IMR-90 (cell line): ENCODE measurements at places on chromosomes 6 and 20. TPM values are rescaled to one million over a fixed set of nuclear protein-coding genes. Genes with fewer than 3 reads are reported as not detected.

The CD24 gene
- 0.07 and 0.09 TPM in 2 replicates for polyA plus RNA-seq

DNA sequence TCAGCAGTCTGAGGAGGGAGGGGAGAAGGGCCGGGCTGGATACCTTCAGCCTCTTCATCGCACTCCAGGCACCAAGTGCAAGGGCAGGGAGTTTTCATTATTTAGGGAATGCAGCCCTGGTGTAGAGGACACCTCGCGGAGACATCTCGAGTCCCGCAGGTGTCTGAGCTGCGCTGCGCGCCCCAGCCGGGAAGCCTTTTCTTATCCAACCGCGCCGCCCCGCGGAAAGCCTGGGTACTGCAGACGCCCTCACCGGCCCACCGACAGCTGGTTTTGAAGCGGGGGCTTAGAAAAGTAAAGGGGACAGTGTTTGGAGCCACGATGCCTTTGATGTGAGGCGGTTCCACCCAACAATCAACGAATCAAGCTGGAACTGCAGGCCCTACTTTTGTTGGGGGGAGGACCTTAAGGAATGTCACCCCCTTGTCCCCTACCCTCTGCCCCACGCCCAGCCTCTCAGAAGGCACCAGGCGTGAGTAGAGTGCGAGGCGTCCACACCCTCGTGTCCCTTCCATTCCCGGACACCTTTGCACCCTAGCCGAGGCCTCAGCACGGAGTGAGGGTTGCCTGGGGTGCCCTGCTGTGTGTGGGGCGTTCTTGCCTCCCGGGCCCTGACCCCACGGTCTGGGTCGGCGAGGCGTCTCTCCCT, 8.6 kb downstream of the NKX2-2 start:
- peak; percentile 22 for DNase-seq

DNA sequence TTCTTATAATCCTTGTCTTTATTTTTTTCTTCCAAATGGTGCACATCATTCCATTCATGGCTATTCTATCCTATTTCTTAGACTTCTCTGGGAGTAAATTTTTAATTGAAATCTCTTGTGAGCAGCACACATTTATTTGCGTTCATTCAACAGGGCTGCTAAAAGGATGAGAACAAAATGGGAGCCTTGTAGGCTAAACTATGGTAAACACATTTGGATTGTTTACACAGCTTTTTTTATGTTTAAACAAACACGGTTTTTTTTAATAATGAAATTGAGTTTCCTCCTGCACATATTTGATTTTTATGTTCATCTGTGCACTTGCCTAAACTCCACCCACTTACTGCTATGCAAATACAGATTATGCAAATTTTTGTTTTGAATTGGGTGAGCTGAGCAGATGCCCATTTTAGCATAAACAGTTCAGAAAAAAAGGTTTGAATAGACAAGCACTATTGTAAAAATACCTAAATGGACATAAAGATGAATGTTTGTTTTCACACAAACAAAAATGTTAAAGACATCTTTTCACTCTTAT, 92.0 kb downstream of the OLIG3 start:
- DNase-seq, result no peak

The TMEM170B gene
- polyA plus RNA-seq, result 0.07 and 0.10 TPM in 2 replicates

- peak; percentile 81 for DNase-seq
Measured at GRCh38 chr6:43838276-43839036, 68.4 kb downstream of the VEGFA start.

- DNase-seq, result no peak
Measured at GRCh38 chr6:43897571-43898302, 127.7 kb downstream of the VEGFA start.

GRCh38 chr6:13461805-13462204, 25.6 kb downstream of the GFOD1 start:
- no peak for DNase-seq

The HSPA12B gene
- not detected in 2 replicates for polyA plus RNA-seq

The ADGRB3 gene
- polyA plus RNA-seq, result not detected in 2 replicates

GRCh38 chr6:10414756-10415616, at the start of gene TFAP2A:
Gene TFAP2A (minus strand): TSS chr6:10415074. CDS start chr6:10414991, 83 bp downstream.
- peak; percentile 56 for DNase-seq

GRCh38 chr6:31614075-31614619, 887 bp upstream of the AIF1 start:
- DNase-seq, result no peak

The HLA-DQA1 gene
- not detected in 2 replicates for polyA plus RNA-seq

DNA sequence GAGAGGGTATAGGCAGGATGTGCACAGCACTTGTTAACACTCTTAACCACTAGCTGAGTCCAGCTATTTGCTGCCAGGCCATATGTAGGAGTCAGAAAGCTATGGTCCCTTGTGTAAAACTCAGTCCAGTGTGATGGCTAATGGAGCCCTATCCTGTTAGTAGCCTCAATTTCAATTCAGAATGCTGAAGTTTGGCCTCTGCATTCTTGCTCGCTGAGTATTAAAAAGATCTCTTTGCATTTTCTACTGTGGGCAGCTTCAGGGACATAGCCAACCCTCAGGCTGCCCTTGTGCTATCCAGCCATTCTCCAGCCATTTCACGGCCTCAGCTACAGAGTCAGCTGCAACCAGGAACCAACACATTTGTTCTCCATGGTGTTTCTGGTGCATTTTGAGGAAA, 92.5 kb downstream of the SPTLC3 start:
- DNase-seq, result no peak

The NTSR1 gene
- 1.8 and 2.3 TPM in 2 replicates for polyA plus RNA-seq

- DNase-seq, result no peak
Measured at GRCh38 chr6:84551797-84552196, 212.6 kb downstream of the TBX18 start.

The SAMD3 gene
- 3.6 and 3.9 TPM in 2 replicates for polyA plus RNA-seq

DNA sequence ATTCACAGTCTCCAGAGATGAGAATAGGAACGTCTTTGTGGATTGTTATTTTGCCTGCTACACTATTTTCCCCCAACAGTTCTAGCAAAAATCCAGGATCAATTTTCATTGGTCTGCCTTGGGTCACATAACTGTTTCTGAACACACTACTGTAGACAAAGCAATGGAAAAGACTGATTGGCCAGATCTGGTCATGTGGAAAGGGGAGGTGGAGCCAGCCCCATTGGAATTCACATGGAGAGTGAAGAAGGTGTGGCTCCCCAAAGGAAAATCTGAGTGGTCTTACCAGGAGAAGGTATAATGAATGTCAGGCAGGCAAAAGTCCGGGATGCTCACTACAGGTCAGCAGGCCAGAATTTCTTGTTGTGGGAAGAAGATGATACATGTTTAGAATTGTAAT, 9.5 kb upstream of the TP53RK start:
- DNase-seq, result no peak

The SCUBE3 gene
- 41.5 and 45.5 TPM in 2 replicates for polyA plus RNA-seq

The ARMH2 gene
- not detected in 2 replicates for polyA plus RNA-seq

The IL20RA gene
- polyA plus RNA-seq, result 0.02 TPM in 1 of 2 replicates, not detected in the other

The WFDC5 gene
- polyA plus RNA-seq, result not detected in 2 replicates

The MYO6 gene
- 5.4 and 6.1 TPM in 2 replicates for polyA plus RNA-seq

DNA sequence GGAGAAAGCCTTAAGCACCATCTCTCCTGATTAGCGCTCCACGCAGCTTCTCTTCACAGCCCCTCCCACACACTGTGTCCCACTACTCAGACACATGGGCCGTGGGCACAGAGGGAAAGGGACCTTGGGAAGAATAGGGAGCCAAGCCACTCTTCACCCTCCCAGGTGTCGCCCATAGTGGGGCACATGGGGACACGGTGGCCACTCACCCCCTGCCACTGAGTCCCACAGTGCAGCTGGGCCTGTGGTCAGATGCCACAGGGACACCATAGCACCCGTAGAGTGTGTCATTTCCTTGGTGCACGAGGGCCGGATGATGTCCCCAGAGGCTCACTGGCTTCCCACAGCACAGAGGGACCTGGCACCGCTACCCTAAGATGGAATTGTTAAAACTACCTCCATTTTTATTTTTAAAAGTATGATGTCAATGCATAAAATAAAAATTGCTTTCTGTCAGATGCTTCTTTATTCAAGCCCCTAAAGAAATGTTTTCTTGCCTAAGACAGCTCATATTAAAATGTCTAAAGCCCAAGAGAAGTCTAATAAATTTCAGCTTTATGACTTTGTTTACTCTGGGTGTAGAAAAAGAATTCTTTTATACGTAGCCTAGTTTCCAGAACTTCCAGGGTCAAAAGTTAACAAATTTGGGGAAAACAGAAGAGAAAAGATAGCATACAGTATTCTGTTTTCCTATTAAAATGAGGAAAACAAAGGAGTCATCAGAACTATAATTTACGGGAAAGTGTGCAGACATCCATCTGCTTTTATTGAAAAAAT, 191.0 kb upstream of the SNX9 start:
- DNase-seq, result no peak

The MOXD1 gene
- polyA plus RNA-seq, result 16.5 and 19.4 TPM in 2 replicates

The WFDC12 gene
- not detected in 2 replicates for polyA plus RNA-seq

DNA sequence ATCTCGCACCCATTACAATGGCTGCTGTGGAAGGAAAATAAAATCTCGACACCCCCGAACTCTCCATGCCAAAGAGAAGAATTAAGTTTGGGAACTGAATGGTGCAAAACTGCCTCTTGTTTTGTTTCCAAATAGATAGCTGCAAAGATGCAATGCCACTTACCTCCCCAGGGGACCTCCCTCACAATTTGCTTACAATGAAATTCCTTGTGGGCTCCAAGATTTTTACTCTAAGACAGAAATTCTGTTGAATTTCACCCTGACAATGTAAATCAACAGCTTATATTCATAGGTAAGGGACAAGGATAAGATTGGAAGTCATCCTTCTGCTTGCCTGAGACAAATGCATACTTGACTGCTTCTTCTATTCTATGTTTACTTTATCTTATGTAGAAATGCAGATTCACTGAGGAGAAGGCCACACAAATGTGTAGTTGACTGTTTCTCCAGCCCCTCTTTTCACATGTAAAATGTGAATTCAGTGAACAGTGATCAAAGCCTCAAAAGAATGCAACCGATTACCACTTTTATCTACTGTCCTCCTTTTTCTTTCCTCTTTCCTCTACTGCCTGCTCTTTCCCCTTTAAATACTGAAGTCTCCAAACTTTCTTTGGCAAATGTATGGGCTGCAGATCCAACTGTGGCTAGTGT, 36.6 kb downstream of the ADGRF4 start:
- no peak for DNase-seq

DNA sequence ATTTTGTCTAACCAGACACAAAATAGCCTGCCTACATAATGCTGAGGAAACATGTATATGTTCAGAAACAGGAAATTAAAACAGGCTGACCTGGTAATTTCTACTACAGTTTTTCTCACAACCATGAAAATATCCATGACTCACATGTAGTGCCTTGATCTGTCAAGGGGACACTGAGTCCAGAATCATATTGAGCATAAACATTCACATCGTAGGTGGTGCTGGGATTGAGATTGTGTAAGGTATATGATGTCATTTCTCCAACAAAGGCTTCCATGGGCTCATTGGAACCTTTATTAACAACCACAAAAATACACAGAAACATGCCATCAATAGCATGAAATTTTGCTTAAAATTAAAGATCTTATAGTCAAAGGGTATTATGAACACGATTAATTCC, 80.9 kb downstream of the COL12A1 start:
- peak; percentile 49 for DNase-seq

GRCh38 chr6:56693246-56693607, 50.5 kb upstream of the DST start:
- peak; percentile 87 for DNase-seq

DNA sequence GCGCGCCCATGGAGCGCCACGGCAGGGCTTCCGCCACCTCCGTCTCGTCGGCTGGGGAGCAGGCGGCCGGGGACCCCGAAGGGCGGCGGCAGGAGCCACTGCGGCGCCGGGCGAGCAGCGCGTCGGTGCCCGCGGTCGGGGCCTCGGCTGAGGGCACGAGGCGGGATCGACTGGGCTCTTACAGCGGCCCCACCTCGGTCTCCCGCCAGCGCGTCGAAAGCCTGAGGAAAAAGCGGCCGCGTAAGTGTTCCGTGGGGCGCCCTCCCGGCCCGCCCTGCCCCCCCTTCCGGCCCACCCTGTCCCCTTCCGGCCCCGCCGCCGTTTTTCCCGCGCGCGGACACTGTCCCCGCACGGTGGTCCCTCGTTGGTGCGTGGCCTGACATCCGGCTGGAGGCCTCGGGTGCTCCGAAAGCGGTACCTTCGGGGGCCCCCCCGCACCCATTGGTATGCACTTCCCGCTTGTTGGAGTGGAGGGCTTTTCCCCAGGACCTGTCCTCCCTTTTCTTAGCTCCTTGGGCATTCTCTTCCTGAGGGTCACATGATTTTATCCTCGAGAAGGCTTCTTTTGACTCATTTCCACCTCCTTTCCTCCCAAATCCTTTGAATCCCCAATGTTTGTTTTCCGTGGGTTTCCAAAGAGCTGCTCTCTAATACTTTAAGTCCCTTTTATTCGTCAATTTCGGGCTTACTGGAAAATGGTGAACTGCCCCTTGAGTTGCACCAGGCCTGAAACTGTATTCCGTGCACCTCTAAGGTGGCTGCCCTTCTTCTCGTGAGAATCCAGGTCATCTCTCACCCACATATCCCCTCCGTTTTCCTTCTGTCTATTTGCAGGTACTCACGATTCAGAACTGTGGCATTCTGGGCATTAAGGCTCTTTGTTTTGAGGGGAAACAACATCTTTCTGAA, 556 bp downstream of the PANK2 start:
- DNase-seq, result no peak

- peak; percentile 92 for DNase-seq
Measured at GRCh38 chr20:47610247-47610944, 108.7 kb downstream of the NCOA3 start.

GRCh38 chr6:138084904-138085838, 22.0 kb downstream of the PERP start:
- DNase-seq, result no peak

GRCh38 chr6:138596126-138596525, 96.8 kb upstream of the NHSL1 start:
- DNase-seq, result no peak

The CNR1 gene
- polyA plus RNA-seq, result not detected in 2 replicates

DNA sequence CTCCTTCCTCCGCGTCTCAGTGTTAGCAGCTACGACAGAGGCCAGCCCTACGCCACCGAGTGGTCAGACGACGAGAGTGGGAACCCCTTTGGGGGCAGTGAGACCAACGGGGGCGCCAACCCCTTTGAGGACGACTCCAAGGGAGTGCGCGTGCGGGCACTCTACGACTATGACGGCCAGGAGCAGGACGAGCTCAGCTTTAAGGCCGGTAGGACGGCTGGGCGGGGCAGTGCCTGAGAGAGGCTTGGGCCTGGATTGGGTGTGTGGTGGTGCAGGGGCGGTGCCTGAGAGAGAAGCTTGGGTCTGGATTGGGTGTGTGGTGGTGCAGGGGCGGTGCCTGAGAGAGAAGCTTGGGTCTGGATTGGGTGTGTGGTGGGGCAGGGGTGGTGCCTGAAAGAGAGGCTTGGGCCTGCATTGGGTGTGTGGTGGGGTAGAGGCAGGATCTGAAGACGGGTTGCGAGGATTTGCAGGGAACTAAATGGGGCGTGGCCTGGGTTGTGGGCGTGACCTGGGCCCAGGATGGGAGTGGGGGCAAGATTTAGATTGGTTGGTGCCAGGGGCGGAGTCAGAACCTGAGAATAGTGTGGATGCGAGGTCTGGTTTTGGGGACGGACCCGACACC, 24.4 kb downstream of the SPDEF start:
- DNase-seq, result peak; percentile 67

The C20orf141 gene
- 0.53 and 0.91 TPM in 2 replicates for polyA plus RNA-seq
